Heart left ventricle (tissue), 16 donors: ENCODE measurements at places on chromosomes 11 and 22.

GRCh38 chr11:44638032-44638431 lies 72.6 kb downstream of the CD82 start:
- DNase-seq: no peak
- no peak overlapping the region for H3K4me3 ChIP-seq
- no peaks in the 10 kb centered on the region for H3K27me3 ChIP-seq
- no peak overlapping the region for H3K27ac ChIP-seq
- H3K4me1 ChIP-seq: peaks cover 18% of the 10 kb centered on the region
- no peaks in the 10 kb centered on the region for H3K36me3 ChIP-seq

- no peak overlapping the region for H3K4me3 ChIP-seq
- no peak for DNase-seq
- no peak overlapping the region for H3K27ac ChIP-seq
- H3K4me1 ChIP-seq: no peaks in the 10 kb centered on the region
- peaks cover 13% of the 10 kb centered on the region for H3K27me3 ChIP-seq
These were observed 5.3 kb upstream of the HORMAD2 start for GRCh38 chr22:30074994-30075393.

DNA sequence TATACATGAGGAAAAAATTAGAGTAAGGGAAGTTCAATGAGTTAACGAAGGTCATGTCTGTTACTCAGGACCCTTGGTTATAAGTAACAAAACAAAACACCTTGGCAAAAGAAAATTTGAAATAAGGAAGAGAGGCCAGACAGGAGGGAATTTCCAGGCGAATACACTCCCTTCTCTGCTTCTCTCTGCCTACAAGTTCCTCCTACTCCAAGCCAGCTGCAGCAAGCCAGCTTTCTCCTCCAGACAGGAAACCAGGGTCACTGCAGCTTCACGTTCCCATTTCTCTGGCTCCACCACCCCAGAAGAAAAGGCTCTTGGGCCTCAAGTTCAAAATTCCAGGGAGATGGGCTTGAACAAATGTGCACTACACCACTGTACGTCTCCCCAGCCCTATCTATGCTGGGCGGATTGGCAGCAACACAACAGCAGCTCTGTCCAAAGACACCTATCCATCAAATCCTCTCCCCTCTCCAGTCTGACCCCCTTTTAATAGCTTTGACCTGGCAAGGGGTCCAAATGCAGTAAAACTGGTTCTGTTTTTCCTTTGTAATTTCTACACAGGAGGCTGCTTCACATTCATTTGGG lies 27.7 kb downstream of the SMCO4 start:
- no peaks in the 10 kb centered on the region for H3K36me3 ChIP-seq
- no peak overlapping the region for H3K4me3 ChIP-seq
- H3K27ac ChIP-seq: no peak overlapping the region
- no peaks in the 10 kb centered on the region for H3K27me3 ChIP-seq
- peaks cover 16% of the 10 kb centered on the region for H3K4me1 ChIP-seq
- peak; percentile 26 for DNase-seq

- H3K4me3 ChIP-seq: no peak overlapping the region
- H3K4me1 ChIP-seq: no peaks in the 10 kb centered on the region
- DNase-seq: no peak
- H3K27ac ChIP-seq: no peak overlapping the region
These were observed 112.6 kb downstream of the C11orf91 start for GRCh38 chr11:33588056-33588455.

GRCh38 chr11:79150320-79150719 lies 290.5 kb downstream of the TENM4 start:
- H3K27ac ChIP-seq: no peak overlapping the region
- H3K36me3 ChIP-seq: no peaks in the 10 kb centered on the region
- DNase-seq: no peak
- H3K27me3 ChIP-seq: no peaks in the 10 kb centered on the region
- H3K4me3 ChIP-seq: no peak overlapping the region
- H3K4me1 ChIP-seq: no peaks in the 10 kb centered on the region

DNA sequence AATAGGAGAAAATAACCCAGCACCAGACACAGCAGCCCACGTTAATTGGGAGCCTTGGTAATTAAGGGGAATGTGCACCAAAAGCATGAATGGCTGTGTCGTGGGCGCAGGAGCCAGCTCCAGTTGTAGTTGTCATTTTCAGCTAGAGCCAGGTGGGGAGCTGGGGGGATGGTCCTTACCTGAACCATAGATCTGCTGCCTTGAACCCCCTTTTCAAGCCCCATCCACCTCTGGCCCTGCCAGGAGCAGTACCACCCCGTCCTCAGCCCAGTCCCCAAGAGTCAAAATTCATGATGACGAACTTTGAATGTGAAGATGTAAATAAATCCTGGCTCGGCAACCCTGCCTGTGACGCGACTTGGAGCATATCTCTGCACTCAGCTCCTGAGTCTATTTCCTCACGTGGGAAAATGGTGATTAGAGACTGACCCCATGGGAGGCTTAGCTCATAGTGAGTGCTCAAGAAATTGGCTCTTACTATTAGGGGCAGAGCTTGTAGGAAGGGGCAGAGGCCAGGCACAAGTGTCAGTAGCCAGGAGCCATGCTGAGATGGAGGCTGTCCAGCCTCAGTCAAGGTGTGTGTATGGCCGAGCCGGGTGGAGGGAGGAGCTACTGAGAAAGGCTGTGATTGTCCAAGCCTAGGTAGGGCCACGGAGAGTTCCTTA lies 794 bp upstream of the FXYD6 start:
- peak overlapping the region; percentile 85 for H3K4me3 ChIP-seq
- DNase-seq: peak; percentile 51
- H3K27me3 ChIP-seq: no peaks in the 10 kb centered on the region
- peaks cover 55% of the 10 kb centered on the region for H3K4me1 ChIP-seq

- H3K27ac ChIP-seq: no peak overlapping the region
- H3K36me3 ChIP-seq: no peaks in the 10 kb centered on the region
- H3K4me3 ChIP-seq: no peak overlapping the region
- no peak for DNase-seq
- H3K4me1 ChIP-seq: peaks cover 14% of the 10 kb centered on the region
- H3K27me3 ChIP-seq: no peaks in the 10 kb centered on the region
These were observed 85.0 kb upstream of the CRYBB3 start for GRCh38 chr22:25114369-25115362.

DNA sequence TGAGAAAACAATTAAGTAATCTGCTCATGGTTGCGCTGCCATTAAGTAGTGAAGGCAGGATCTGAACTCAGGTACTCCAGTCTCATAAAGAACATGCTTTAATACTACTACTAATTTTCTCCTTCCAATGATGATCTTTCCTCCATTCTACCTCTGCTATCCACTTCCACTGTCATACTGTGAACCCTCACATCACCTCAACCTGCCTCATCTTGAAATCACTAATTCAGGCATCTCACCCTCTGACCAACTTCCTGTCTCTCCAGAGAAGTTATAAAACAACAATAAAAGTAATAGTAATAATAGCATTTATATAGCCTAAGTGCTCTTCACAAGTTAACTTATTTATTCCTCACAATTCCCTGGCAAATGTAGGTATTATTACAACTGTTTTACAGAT lies 57.1 kb upstream of the PSMA1 start:
- H3K27me3 ChIP-seq: no peaks in the 10 kb centered on the region
- no peaks in the 10 kb centered on the region for H3K36me3 ChIP-seq
- H3K4me1 ChIP-seq: peaks cover 27% of the 10 kb centered on the region

DNA sequence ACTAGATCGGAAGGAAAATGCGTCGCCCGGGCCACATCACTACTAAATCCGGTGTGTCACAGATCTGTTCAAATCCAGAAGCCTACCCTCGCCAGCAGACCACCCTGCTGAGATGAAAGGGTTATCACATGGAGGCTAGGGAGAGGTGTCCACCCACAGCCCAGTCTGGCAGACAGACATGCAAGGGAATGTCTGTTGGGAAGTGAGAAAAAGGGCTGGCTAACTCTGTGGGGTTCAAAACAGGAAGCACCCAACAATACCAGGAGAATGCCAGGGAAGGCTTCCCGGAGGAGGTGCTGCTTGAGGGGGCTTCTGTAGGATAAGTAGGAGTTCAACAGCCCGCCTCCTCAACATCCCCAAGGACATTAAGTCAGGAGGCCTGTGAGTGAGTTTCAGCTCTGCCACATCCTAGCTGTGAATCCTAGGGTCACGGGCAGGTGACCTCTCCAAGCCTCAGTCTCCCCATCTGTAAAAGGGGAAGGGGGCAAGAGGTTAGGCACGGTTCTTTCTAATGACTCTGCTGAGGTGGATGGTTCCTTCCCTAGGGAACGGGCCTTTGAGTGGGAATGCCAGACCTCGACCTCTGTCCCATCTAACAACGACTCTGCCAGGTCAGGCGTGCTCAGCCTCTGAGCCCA lies 1.1 kb downstream of the TPST2 start:
- peak overlapping the region; percentile 90 for H3K27ac ChIP-seq
- H3K36me3 ChIP-seq: no peaks in the 10 kb centered on the region
- no peak for DNase-seq

- DNase-seq: peak; percentile 57
- no peaks in the 10 kb centered on the region for H3K4me1 ChIP-seq
- no peak overlapping the region for H3K4me3 ChIP-seq
- no peaks in the 10 kb centered on the region for H3K27me3 ChIP-seq
- H3K36me3 ChIP-seq: peaks cover 12% of the 10 kb centered on the region
These were observed 97.7 kb downstream of the RBFOX2 start for GRCh38 chr22:35930933-35931332.

DNA sequence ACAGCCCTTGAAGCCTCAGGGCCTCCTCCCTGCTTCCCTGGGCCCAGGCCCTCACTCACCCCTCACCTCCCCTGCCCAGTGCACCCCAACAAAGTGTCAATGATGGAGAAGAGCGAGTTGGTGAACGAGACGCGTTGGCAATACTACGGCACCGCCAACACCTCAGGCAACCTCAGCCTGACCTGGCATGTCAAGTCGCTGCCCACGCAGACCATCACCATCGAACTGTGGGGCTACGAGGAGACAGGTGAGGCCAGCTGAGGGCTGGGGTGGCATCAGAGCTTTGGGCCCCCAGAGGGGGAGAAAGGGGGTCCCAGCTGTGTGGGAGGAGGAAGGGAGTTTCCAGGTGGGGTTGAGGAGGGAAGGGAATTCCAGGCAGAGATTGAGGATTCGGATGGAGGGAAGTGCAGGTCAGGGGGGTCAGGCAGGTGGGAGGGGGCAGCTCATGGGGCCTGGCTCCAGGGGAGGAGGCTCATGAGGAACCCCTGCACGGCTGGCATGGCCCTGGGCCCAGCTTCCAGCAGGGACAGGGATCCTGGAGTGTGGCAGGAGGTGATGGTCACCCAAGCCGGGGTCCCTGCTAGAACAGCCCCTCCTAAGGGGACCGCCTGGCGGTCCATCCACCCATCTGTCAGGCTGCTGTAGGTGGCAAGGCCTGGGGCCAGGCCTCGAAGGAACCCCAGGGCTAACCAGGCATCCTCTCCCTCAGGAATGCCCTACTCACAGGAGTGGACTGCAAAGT lies 2.9 kb downstream of the SUSD2 start:
- no peak overlapping the region for H3K4me3 ChIP-seq
- H3K27me3 ChIP-seq: no peaks in the 10 kb centered on the region
- H3K4me1 ChIP-seq: peaks cover 31% of the 10 kb centered on the region
- H3K36me3 ChIP-seq: peaks cover 5% of the 10 kb centered on the region
